Stimulated activated CD8-positive, alpha-beta memory T cell treated with anti-CD3 and anti-CD28 coated beads, Interleukin-4, amount 100 ng/mL, for 1 hour (primary cell): ENCODE measurements at places on chromosomes 13 and 19.

DNA sequence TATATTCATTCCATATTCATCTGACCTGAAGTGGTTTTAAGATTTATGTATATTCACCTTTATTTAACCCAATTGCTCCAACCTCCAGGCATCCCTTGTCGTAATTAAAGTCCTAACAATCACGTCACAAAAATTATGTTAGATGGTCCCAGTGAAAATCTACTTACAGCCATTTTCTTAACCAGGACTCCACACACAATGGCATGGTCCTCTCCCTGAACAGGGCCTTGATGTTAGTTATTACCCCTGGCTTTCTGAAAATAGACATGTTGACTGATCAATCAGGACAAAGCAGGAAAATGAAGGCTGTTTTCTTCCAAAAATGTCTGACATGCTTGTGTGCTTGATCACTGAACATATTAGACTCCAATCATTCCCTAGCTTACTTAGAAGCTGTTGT is 542.7 kb upstream of the SLITRK5 start:
- DNase-seq: no peak

DNA sequence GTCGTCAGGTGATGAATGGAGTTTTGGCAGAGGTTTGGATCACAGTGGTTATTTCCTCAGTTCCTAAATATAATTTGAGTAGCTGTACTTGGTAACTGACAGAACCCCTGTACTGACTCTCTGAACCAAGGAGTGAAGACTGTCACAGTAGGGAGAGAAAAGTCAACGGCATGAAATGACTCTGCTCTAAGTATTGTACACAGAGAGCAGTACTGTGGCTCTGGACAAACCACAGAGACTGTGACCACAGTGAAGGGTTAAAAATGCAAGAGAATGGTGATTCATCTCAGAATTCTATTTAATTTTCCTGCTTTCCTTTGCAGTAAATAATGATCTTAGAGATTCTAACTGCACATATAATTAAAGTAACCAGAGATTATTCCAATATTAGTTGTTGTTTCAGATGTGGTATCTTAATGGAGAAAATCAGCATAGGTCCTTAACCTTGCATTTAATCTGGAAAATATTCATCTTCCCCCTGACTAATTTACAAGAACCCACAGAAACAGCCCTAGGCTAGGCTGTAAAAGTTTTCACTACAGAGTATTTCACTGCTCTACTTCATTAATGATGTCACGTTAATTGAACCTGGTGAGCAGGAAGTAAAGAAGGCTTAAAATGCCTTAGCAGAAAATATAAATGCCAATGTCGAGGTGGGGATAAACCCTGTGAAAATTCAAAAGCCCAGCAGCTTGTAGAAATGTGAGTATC is 221.9 kb downstream of the LIG4 start:
- DNase-seq: no peak

DNA sequence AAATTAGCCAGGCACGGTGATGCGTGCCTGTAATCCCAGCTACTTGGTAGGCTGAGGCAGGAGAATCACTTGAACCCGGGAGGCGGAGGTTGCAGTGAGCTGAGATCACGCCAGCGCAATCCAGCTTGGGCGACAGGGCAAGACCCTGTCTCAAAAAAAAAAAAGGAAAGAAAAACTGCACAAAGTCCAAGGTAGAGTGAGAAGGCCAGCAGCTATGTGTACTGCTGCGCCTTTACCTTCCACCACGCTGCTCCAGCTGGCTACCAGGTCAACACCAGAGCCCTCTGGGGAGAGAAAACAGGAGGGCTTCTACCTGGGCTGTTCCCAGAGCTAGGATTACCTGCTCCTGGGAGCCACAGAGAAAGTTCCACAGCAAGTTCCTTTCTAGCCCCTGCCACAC is 3.2 kb downstream of the ELL start:
- no peak for DNase-seq

DNA sequence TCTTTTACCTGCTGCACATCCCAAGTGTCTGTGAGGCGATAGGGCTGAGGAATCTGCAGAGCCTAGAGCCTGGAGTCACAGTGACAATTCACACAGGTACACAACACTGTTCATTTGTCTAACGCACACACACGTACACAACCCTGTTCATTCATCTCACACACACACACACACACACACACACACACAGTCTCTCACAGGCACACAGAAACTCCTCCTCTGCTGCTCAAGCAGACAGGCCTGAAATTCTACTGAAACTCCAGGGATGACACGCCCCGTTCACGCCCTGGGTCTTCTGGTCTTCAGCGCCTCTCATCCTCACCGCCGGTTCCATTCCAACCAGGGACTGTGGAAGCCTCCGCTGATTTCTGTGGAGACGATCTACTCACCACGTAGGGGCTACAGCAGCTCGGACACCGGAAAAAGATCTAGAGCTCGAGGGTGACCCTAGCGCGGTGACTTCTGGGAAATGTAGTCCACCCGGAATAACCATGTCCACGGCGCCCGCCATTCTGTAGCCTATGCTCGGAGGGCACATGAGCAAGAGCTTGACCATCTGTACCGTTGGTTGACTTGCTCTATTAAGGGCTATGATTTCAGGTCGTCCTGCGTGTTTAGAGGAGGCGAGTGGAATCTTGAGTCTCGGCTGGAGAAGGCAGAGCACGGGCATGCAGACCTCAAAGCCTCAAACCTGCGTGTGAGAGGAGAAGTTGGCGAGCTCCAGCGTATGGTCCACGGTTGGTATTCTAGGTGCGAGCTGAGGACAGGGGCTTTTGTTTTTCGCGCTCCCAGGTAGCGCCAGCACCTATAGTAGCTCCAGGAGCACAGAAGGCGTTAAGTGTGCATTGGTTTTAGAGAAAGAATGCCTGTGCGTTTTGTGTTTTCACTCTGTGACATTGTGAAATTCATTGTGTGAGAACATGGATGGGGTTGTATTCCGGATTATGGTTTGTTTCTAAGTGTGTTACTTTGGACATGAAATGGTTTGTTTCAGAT is 33.4 kb downstream of the ZNF45 start:
- DNase-seq: peak; percentile 30

DNA sequence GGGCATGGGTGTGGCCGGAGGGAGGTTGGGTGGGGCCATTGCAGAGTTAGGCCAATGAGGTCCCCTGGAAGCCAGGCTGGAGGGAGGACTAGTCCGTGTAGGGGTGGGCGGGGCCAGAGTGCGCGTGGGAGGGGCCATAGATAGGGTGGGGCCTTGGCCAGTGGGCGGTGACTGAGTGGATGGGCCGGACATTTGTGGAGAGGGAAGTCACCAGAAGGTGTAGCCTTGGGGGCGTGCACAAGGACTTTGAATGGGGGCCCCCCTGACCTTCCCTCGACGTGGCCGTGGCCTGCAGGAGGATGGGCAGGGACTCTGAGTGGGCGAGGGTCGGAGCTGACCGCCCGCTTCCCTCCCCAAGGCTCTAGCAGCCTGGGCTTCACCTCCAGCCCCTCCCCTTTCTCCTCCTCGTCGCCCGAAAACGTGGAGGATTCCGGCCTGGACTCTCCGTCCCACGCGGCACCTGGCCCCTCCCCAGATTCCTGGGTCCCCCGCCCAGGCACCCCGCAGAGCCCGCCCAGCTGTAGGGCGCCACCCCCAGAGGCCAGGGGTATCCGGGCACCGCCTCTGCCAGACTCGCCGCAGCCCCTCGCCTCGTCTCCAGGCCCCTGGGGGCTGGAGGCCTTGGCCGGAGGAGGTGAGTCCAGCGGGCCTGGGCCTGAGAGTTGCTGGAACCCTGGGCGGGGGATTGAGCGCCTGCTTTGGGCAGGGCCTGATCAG is 16.5 kb upstream of the B3GNT3 start:
- no peak for DNase-seq

- no peak for DNase-seq
Observed at GRCh38 chr19:18263324-18264136, 10.7 kb downstream of the IQCN start.

GRCh38 chr13:38045278-38046048 is 175.9 kb upstream of the TRPC4 start:
- no peak for DNase-seq

DNA sequence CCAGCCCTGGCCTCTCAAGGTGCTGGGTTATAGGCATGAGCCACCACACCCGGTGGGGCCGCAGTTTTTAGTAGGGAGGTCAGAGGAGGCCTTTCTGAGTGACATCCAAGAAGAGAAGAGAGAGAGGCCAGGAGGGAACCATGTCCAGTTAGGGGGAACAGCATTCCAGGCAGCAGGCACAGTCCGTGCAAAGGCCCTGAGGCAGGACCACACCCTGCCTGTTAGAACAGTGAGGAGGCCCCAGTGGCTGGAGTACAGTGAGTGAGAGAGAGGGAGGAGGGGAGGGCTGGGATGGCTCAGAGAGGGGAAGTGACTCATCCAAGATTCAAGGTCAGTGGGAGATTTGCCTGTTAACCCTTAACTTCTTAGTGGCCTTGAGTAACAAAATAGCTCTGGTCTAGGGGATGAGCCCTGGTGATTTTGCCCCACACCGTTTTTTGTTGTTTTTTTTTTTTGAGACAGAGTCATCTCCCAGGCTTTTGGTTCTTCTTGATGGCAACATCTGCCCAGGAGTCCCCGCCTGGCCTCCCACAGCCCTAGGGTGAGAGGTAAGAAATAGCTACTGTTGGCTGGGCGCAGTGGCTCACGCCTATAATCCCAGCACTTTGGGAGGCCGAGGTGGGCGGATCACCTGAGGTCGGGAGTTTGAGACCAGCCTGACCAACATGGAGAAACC is 2.7 kb upstream of the PLIN3 start:
- DNase-seq: no peak

GRCh38 chr13:28410096-28410495 is 84.8 kb downstream of the FLT1 start:
- no peak for DNase-seq

DNA sequence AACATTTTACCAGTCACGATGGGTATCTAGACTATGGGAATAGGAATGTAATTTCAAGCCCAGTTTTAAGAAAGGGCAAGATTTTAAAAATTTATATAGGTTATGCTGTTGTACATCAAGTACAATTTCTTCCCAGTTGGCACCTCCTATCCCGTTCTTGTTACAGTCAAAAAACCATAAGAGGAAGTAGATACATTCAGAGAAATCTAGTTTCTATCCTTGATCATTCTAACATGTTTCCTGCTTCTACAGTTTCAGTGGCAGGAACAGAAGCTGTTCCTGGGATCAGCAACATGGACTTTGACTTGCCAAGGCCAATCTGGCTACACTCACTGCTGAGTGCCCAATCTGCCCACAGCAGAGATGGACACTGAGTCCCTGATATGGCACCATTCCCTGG is 14.7 kb upstream of the FPR3 start:
- DNase-seq: no peak

GRCh38 chr19:30367421-30367820 is 4.8 kb upstream of the ZNF536 start:
- DNase-seq: no peak

DNA sequence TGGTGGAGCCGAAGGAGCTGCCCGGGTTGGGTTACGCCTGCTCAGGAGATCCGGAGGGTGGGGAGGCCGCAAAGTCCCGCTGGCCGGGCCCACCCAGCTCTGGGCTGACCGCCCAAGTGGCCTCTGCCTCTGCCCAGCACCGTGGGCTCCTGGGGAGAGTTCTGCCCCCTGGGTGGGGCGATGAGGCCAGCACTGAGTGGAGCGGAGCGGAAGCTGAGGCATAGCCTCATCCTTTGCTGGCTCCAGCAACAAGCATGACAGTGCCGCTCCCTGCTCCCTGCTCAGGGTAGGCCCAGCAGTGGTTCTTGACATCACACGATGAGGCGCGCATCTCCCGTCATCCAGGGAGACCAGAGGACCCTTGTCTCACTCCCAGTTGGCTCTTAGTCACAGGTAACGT is 22.5 kb downstream of the CCDC8 start:
- no peak for DNase-seq

DNA sequence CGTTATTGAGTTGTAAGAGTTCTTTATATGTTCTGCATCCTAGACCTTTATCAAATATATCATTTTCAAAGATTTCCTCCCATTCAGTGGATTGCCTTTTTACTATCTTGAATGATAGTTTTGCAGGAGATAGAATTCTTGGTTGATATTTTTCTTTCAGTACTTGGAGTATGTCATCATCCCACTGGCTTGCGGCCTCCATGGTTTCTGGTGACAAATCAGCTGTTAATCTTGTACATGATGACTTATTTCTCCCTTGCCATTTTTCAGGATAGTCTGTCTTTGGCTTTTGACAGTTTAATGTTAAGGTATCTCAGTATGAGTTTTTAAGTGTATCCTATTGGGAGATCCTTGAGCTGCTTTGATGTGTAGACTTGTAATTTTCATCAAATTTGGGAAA is 8.5 kb downstream of the ZNF557 start:
- no peak for DNase-seq
